HepG2 (cell line): ENCODE measurements at places on chromosomes 3 and 15.

GRCh38 chr15:67396114-67396513 is 124.8 kb upstream of the C15orf61 start:
- H3K4me3 ChIP-seq = no peak overlapping the region
- no peaks in the 10 kb centered on the region for H3K4me1 ChIP-seq
- no peaks in the 10 kb centered on the region for H3K36me3 ChIP-seq

- no peak overlapping the region for H3K4me3 ChIP-seq
- H3K27ac ChIP-seq = no peak overlapping the region
- peak; percentile 56 for DNase-seq
- H3K27me3 ChIP-seq = no peaks in the 10 kb centered on the region
- peaks cover 29% of the 10 kb centered on the region for H3K4me1 ChIP-seq
These were observed 36.1 kb upstream of the PLSCR5 start for GRCh38 chr3:146640955-146641867.

DNA sequence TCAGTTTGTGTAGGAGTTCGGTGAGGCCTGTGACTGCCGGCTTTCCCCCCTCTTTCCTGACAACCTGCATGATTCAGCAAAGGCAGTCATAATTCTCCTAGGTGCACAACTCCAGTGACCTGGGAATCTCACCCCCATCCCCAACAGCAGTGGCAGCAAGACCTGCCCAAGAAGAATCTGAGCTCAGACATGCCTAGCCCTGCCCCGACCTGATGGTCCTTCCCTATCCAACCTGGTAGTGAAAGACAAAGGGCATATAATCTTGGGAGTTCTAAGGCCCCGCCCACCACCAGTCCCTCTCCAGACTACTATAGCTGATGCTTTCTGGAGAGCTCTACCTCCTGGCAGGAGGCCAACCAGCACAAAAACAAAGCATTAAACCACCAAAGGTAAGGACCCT is 44.2 kb upstream of the ZBED2 start:
- DNase-seq = no peak
- H3K4me1 ChIP-seq = no peaks in the 10 kb centered on the region
- H3K27me3 ChIP-seq = no peaks in the 10 kb centered on the region
- H3K27ac ChIP-seq = no peak overlapping the region
- H3K4me3 ChIP-seq = no peak overlapping the region

DNA sequence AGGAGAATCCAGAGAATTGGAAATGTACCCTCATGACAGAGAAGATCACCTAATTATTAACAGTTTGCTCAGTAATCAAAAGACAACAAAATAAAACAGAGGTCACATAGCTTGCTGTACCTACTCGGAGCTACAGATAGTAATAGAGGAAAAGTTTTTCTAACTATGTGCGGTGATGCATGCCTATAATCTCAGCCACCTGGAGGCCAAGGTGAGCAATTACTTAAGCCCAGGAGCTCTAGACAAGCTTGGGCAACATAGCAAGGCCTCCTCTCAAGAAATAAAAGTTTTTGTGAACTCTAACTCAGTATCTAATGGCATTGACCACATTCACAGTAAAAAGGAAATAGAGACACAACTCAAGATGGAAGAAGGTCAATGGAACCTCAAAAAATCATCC is 243.6 kb downstream of the ATP8B4 start:
- H3K27ac ChIP-seq = no peak overlapping the region
- H3K36me3 ChIP-seq = no peaks in the 10 kb centered on the region
- no peak overlapping the region for H3K4me3 ChIP-seq
- no peak for DNase-seq
- no peaks in the 10 kb centered on the region for H3K27me3 ChIP-seq

DNA sequence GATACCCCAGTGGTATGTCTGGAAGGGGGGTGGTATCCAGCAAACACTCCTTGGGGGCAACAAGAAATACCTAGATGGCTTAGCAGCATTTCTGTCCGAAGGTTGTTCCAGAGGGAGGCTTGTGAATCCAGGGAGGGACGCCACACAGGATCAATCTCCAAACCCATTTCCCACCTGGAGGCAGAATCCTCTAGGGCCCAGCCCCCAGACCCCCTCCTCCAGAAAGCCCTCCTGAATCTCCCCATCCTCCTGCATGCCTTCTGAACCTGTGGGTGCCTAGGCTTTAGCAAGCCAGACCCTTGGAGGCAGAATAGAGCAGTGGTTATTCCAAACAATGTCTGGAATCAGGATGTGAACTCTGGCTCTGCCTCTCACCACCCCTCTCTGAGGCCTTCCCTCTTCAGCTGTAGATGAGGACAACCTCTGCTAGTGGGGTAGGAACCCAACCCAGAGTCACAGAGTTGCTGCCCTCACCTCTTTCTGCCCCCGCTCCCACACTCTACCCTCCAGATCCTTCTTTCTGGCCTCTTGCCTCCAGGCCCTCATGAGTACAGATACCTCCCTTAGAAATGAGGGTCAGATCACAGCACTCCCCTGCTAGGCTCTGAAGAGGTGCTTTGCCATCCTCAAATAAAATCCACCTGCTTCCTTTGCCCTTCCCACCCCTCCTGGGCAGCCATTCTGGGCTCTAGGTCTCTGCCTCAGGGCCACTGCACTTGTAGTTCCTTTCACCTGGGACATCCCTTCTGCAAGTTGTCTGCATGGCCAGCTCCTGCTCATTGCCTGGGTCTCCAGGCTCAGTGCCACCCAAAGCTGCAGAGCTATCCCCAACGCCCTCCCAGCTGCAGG is 8.1 kb downstream of the CISH start:
- H3K4me1 ChIP-seq = peaks cover 75% of the 10 kb centered on the region
- no peaks in the 10 kb centered on the region for H3K27me3 ChIP-seq
- H3K27ac ChIP-seq = no peak overlapping the region
- DNase-seq = no peak
- H3K4me3 ChIP-seq = no peak overlapping the region
